A673 (cell line): ENCODE measurements at places on chromosomes 13 and 19. TPM values are rescaled to one million over a fixed set of nuclear protein-coding genes. Genes with fewer than 3 reads are reported as not detected.

DNA sequence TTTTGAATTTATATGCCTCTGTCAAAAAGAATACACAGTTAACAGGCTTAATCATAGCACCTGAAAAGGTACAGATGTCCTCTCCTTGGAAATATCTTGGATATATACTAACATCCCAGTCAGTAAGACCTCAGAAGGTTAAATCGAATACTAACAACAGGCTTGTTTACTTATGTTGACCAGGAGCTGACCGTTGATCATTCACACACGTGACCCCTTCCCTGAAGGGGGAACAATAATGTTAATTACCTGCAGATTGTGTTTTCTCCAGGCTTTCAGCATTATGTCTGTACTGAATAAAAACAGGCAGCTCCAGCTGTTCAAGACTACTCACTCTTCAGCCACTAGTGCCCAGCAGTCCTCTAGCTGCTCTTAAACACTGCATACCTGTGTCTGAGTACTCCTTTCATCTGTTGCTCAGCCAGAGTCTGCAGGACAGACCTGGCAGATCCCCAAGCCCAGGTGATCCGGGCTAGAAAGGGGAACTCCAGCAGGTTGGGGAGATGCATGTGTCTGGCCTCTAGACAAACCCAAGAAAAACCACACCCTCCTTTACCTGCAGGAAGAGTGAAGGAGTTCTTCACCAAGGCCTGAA, 163.9 kb downstream of the RNF17 start:
- DNase-seq: no peak

DNA sequence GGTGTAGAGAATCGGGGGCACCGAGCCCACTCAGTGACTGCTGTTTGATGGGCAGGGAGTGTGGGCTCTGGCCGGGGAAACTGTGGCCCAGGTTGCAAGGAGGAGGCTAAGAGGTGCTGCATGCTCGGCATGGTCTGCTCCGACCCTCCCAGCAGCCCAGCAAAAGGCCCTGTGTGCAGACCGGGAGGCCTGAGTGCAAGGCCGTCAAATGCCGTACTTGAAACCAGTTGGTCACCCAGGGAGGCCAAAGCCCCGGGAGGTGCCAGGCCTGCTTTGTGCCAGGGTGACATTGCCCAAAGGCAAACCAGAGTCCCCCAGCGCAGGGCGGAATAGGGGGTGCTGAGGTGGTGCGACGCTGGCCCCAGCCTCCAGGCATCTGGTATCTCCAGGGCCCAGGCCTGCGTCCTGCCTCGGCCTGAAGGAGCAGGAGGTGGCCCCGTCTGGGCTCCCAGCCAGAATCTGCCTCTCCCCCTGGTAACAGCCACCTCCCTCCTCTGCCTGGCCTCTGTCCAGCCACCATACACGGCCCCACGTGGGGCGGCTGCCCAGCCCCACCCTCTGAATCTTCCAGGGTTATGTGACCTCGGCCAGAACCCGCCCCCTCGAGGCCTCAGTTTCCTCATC, 4.0 kb downstream of the PIK3R2 start:
- DNase-seq: peak; percentile 30

GRCh38 chr13:23778879-23779278, 110.3 kb downstream of the MIPEP start:
- DNase-seq: no peak

DNA sequence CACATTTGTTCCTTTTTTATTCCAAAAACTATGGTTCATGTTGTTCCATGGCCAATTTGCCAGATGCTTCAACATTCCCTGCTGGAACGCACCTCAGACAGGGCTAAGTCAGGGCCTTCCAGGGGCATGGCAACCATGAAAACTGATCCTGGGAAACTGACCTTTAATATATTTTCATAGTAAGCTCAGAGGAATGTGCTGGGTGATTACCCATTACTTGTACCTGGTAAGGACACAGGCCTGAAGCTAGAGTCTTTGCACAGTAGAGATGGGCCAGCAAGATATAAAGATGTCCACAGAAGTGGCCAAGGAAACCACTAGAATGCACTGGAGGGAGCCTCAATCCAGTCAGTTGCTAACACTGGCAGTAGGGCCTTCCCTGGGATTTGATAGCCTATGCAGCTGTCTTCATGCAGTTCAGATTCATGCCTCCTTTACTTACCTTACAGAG, 353.1 kb downstream of the ENOX1 start:
- no peak for DNase-seq

DNA sequence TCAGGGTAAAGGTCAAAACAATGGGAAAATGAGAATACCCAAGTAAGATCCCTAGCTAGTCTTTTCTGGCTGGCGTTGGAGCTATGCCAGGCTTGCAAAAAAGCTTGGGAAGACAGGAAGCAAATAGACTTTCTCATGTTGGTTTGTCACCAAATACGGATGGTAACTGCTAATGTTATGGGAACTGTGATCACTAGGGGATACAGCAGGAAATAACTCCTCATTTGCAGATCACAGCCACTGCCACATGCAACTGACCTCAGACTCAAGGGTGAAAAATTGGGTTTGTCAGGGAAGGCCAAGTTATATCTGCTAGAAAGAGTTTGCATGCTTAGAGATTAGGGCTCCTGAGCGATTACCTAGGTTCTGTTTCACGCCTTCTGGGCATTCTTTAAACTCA, 162.9 kb downstream of the NHLRC3 start:
- no peak for DNase-seq

GRCh38 chr19:37669450-37669914, 14.2 kb upstream of the ZFP30 start:
- no peak for DNase-seq

DNA sequence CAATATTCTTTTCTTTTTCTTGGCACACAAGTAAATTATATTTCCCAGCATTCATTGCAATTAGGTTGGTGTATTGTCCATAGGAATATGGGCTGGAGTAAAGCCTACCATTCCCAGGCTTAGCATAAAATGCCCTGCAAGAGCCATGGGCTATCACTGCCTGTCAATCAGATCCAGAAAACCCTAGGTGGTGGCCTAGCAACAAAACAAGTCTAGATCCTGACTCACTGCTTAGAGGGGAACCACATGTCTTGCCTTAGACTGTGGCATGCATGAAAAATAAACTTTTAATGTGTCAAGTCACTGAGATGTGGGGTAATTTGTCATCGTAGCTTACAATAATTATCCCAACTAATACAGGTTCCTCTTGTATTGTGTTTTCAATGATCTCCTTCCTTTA, 16.2 kb downstream of the SOX21 start:
- no peak for DNase-seq

GRCh38 chr13:22325761-22326160, 654.9 kb downstream of the FGF9 start:
- DNase-seq: no peak

- no peak for DNase-seq
Measured at GRCh38 chr13:42617221-42617620, 43.3 kb downstream of the TNFSF11 start.

UBE2L5 gene
- total RNA-seq: 0.21 TPM in 1 of 2 replicates, not detected in the other

GPR180 gene
- 7.2 and 8.3 TPM in 2 replicates for total RNA-seq

NCR1 gene
- not detected in 2 replicates for total RNA-seq

TYROBP gene
- not detected in 2 replicates for total RNA-seq

CLPTM1 gene
- total RNA-seq: 135 and 138 TPM in 2 replicates
